ENCODE measurements at places on chromosomes 1 and 21.

GRCh38 chr1:179598631-179599030 lies 7.0 kb downstream of the TDRD5 start:
- DNase-seq = no peak

GRCh38 chr1:229150518-229150917 lies 120.4 kb upstream of the RAB4A start:
- no peak for DNase-seq

DNA sequence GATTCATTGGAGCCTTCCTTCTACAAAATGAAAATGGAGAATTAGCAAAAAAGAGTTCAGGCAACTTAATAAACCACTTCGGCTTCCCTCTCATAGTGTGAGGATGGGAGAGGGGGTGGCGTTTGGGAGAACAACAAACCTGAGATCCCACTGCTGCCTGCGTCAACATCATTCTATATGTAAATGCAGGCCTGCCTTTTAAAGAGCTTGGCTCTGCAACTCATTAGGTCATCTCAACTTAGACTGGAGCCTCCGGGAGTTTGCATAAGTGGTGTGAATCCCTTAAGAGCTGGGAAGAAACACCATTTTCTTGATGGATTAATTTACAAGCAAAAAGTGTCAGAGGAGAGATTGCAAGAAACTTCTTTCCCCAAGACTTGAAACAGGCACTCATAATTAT lies 127.6 kb upstream of the DAB1 start:
- DNase-seq = no peak

GRCh38 chr1:233143241-233143640 lies 152.3 kb downstream of the PCNX2 start:
- DNase-seq = no peak

GRCh38 chr1:77680173-77680572 lies 2.3 kb downstream of the ZZZ3 start:
- no peak for DNase-seq

- DNase-seq = no peak
These were observed 395.9 kb downstream of the KIF26B start for GRCh38 chr1:245550720-245551043.

DNA sequence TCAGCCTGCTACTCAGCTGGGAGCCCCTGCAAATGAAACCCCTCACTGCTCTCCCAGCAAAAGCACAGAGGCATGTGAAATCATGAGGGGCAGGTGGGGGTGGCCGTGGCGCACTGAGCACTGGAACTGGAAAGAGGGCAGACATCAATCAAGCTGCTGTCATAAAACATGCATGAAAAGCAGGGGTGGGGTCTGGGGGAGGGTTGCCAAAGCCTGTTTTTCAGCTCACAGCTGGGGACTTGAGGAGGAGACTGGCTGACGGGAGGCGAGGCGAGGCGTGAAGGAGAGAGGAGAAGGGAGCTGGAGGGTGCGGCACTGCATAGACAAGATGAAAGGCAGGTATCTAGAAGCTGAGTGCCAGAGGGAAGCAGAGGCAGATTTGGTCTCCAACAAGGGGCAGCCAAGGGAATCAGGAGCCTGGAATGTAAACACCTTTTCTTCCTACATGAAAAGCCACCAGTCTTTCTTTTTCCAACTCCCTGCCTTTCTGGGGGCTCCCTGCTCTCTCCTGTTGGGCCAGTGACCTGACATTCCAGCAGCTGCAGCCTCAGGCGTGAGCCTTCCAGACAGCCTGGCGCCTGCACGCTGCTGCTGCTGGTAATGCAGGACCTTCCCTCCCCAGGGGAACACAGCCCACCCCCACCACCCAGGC lies 87.0 kb downstream of the NMNAT2 start:
- no peak for DNase-seq

GRCh38 chr1:97680894-97681293 lies 239.9 kb downstream of the DPYD start:
- DNase-seq = no peak

GRCh38 chr1:22646384-22646783 lies 3.0 kb downstream of the C1QC start:
- no peak for DNase-seq

DNA sequence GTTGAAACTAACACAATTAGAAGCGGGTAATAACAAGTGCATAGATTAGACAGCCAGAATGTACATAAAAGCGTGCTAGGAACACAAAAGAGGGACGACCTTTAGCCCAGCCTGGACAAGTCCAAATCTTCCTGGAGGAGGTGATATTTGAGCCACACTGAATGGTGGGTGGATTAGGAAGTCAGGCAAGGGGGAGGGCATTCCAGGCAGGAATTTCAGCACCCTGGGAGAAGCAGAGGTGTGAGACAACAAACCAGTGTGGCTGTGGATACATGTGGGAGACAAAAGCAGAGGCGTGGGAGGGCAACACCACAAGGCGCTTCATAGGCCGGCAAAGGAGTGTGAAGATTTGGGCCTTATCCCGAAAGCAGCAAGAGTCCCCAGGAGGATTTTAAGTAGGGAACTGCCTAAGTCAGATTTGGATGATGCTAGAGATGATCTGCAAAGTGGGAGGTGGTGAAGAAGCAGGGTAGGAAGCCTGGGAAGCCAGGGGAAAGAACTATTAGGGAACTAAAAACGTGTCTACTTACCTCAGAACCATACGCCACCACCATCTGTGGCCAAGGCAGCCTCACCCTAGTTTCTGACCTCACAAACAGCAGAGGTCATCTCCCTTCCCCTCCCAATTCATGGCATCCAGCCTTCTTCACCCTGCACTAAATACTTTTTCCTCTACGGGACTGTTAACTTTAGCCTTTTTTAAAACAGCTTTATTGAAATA lies 81.8 kb downstream of the GLUL start:
- DNase-seq = peak; percentile 46

GRCh38 chr1:247443641-247444040 lies 14.3 kb downstream of the OR2B11 start:
- no peak for DNase-seq

DNA sequence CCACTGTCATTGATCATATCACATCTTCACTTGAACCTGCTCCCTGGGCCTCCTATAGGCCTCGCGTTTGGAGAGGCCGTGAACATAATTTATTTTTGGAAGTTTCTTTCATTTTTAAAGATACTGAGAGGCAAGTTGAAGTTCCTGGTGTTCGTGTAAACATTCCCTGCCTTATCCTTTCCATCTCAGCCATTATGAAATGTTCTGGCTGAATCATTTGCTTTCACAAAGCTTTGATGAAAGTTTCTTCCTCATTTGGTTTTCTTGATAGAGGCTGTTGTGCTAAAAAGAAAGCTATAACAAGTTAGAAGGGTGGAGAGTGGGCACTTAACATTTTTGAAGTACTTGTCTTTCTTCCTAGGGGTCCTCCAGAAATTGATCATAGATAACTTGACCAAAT lies 15.5 kb downstream of the CAMTA1 start:
- DNase-seq = no peak

DNA sequence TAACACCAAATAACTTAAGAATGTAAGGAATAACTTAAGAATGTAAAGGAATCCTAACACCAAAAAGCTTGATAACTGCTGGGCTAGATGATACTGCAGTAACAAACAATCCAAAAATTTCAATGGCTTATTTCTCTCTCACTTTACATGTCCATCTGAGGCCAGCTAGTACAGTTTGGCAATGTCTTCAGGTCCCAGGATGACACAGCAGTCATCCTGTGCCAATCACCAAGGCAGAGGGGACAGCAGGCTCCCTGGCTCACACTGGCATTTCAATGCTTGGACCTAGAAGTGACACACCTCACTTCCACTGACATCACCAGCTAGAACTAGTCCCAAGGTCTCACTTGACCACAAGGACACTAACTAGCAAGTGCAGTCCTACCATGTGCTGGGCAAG lies 15.3 kb downstream of the DNAJC11 start:
- DNase-seq = no peak

GRCh38 chr1:199667089-199667488 lies 360.4 kb upstream of the NR5A2 start:
- peak; percentile 10 for DNase-seq

DNA sequence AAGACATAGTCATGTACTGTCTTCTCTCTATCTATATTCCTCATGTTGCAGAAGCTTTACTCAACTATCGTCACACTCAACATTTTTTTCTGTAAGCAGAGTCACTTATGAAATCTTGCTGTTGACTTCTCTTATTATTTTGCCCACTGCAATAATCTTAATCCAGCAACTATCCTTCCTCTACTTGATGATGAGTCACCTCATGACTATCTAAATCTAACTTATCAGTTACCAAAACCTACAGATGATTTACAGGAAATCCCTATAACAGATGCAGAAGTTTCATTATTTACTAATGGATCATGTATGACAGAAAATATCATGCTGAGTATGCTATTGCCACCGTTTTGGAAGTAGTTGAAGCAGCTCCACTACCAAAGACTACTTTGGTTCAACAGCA lies 378.9 kb downstream of the DUSP10 start:
- DNase-seq = no peak

DNA sequence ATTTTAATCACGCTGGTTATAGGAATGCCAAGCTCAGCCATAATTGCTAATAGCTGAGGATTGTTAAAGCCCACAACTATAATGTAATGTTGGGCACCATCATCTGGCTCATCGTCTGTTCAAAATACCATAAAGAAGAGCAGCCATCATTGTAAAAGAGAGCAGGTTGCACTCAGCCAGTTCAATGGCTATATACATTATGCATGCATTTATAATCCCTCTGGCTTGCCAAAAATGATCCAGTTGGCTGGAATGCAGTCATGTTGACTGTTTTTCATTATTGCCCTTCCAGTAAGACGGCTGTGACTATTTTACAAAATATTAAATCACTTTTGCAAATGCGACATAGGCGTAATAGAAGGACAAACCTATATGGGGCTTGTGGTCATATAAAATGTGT lies 85.3 kb downstream of the SPAG17 start:
- no peak for DNase-seq

GRCh38 chr1:5239911-5240310 lies 585.5 kb downstream of the AJAP1 start:
- DNase-seq = no peak

- DNase-seq = no peak
These were observed 5.4 kb downstream of the PPP2R5A start for GRCh38 chr1:212290608-212291007.

- DNase-seq = peak; percentile 92
These were observed 57.8 kb downstream of the FOXO6 start for GRCh38 chr1:41418857-41419583.

DNA sequence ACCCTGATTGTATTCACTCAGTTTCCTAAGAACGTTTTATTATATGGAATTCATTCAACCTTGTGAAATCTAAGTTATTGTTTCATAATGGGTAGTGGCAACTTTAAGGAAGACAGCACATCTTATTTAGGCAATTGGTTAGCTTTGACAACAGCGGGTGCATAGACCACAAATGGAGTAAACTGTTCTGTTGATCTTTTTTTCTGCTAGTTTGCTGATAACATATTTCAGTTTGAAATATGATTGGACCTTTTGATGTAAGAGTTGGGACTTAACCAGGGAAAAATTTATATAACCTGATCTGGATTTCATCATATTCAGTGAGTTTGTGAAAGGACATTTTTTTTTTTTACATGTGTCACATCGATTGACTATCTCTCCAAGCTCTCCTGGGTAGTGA lies 151.7 kb downstream of the HLX start:
- DNase-seq = no peak

DNA sequence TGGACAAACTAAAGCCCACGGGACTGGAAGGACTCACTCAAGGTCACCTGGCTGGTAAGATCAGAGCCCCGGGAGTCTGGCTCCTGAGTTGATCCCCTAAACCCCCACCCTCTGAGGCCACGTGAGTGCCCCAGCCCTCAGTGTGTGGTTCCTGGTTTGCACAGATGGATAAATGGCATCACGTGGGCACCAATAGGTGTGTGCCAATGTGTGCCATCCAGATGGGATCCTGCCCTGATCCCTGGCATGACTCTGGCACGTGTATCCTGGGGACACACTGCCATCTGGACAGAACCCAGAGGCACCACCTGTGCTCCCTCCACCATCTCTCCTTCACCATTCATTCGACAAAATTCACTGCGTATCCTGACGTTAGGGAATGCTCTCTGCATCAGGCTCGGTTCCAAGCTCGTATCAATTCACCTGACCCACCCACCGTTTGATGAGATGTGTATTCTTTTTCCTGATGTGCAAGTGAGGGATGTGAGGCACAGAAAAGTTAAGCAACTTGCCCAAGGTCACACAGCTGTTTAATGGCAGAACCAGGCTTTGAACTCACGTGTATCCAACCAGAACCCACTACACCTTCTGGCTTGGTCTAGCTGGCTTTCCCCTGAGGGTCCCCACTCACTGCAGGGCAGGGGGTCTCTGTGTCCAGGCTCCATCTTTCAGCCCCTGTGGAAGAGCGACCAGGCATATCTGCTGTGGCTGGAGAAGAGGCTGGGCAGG lies 49.8 kb upstream of the PAX7 start:
- DNase-seq = no peak

- DNase-seq = no peak
These were observed 127.9 kb downstream of the CCDC185 start for GRCh38 chr1:223521150-223521549.

DNA sequence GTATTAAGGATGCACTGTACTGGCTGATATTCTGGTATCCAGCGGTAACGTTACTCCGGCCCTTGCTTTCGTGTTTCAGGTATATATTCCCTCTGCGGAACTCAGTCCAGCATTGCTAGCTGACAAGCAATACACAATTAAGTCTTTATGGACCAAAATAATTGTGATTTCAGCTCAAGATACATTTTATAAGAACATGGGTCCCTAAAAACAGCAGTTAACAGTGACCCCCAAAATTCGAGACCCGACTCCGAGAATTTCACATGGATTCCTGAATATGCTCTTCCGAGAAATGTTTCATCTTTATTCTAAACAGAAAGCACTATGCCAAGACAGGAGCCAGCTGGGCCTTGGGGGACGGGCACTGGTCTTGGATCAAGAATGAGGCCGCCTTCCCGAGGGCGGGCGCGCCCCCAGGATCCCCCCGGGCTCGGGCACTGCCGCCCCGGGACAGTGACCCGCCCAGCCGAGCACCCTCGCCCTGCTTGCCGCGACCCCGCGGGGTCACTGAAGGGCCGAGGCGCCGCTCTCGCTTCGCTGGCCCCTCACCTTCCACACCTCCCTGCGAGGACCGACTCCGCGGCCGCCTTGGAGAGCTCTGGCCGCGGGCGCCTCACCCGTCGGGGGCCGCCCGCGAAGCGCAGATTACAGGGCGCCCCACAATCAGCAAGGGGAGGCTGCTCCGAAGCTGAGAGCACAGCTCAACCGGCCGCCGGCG lies 610 bp downstream of the SCYL3 start:
- peak; percentile 25 for DNase-seq

GRCh38 chr1:51423073-51423821 lies 92.9 kb upstream of the TTC39A start:
- DNase-seq = no peak

DNA sequence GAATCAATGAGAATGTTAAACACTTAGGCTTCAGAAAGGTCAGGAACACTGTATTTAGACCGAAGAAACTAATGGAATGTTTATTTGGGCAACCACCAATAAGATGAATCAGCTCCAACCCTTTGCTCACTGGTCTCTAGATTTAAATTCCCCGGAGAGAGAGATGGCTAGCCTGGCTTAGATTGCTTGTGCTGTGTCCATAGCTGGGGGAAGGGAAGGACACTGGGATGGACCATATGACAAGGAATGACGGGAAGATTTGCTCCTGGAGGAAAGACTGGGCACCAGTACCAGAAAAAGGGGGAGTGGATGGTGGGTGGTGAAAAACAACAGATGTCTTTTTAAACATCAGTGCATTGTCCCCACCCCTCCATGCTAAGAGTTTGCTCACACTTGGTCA lies 426.6 kb downstream of the DUSP10 start:
- no peak for DNase-seq
